ENCODE measurements at places on chromosomes 5 and 9.

DNA sequence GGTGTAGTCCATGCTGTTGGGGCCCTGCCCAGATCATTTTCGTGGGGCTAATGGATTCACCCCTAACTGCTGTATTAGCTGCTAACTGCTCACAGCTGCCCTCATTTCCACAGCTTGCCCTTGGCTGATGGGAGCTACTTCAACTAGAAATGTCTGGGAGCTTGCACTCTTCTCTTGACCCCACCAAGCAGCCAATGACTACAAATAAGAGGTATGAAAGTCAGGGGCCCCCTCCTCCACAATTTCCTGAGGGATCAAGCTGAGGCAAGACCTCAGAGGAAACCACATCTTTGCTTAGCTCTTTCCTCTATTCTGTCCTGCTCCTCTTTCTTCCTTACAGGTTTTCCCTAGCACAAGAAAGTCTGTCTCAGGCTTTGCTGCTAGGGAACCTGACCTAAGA is 397.5 kb downstream of the MLLT3 start:
- DNase-seq = no peak

DNA sequence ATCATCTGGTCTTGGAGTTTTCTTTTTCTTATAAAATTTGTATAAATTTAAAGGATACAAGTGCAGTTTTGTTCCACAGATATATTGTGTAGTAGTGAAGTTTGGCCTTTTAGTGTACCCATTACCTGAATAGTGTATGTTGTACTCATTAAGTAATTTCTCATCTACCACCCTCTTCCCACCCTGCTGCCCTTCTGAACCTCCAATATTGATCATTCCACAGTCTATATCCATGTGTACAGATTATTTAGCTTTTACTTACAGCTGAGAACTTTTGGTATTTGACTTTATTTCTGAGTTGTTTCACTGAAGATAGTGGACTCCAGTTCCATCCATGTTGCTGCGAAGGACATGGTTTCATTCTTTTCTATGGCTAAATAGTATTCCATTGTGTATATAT is 63.1 kb upstream of the NR3C1 start:
- no peak for DNase-seq

- DNase-seq = peak; percentile 21
These were observed 13.9 kb downstream of the REXO4 start for GRCh38 chr9:133403766-133404453.

DNA sequence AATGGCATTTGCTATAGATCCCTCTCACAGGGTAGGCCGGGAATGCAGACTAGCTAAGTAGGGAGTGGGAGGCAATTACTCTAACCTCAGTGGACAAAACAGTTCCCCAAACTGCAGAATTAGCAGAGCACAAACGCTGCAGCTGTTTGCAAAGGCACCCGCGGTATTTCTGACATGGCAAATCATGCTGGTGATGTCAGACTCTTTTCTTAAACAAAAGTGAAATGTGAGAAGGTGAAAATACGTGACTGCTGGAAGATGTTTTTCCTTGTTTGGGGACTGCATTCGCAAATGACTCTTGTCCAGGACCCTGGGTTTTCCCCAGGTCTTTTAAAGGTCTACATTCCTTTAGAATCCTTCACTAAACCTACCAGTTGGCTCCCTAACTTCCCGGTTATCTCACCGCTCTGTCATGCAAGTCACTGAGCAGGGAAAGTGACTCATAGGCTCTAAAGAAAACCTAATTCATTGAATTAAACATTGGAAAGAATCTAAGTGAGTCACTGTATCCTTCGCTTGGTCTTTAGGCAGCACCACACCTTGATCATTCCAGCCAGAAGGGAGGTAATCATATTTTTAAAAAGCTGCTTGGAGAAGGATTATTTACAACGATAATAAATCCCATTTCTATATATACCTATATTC is 91.5 kb upstream of the DNAH5 start:
- peak; percentile 81 for DNase-seq

DNA sequence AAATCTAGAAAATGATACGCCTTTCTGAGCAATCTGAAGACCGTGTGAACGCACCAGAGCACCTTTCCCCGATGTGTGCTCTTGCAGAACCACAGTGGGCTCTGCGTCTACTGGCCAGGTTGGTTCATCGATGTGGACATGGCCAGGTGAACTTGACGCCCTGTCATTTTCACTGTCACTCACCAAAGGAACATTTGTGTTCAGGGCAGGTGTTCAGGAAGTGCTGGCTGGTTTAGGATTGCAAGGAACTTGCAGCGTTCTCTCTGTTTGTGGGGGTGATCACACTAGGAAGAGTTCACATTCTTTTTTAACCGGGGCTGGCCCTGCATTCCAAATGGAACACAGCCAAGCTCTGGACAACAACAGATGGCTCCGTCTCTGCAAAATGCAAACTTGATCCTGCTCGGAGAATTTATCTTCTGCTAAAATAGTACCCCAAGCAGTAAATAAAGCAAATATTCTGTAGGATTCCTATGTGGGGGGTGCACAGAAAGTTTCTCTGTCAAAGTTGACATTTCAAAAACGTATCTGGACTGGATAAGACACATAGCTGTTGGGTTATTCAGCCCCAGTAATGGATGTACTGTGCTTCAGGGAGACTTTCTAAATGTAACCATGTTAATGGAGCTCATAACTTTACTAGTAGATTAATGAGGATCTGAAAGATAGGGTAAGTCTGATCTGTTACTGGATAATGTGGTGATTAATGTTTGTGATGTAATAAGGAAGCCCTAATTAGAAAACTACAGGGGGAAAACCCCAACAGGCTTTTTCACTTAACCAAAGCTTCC is 45.7 kb upstream of the FANCC start:
- DNase-seq = no peak

DNA sequence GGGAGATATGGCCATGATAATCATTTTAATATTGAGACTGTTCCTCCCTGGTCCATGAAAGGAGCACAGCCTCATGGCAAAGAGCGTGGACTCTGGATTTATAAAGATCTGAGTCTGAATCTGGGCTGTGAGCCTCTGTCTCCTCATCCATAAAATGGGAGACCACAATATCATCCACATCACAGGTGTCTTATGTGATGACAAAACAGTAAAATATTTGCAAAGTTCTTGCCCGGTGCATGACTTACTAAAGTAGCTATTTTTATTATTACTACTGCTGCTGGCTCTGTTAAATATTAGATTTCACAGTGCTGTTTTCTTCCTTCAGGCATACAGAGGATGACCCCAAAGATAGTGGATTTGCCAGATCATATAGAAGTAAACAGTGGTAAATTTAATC is 74.1 kb downstream of the TEK start:
- no peak for DNase-seq

GRCh38 chr5:179869641-179870402 is 11.2 kb upstream of the MRNIP start:
- DNase-seq = no peak

GRCh38 chr5:15023846-15024245 is 152.3 kb upstream of the ANKH start:
- DNase-seq = no peak

- no peak for DNase-seq
These were observed 29.5 kb downstream of the MTAP start for GRCh38 chr9:21831841-21832509.

DNA sequence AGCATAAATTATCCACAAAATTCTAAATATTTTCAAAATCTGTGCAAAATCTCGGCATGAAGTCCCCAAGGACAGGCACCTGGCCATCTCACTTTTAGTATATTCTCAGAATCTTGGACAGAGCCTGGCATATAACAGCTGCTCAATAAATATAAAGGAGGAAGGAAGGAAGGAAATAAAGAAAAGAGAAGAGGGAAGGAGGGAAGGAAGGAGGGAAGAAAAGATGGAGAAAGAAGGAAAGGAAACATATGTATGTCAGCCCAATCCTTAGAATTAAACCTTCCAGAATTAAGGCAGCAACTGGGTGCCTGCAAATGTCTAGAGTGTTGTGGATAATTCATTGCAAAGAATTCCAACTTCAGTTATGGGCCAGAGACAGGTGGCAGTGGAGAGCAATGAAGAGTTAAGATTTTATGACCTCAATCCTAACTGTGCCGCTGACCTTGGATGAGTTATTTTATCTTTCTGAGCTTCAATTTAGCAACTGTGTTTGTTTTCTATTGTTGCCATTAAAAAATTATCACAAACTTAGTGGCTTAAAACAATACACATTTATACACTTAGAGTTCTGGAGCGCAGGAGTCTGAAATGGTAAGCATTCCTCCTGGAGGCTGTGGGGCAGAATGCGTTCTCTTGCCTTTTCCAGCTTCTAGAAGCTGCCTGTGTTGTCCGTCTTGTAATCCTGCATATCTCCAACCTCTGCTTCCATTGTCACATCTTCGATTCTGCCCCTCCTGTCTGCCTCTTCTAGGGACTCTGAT is 200.9 kb upstream of the MSX2 start:
- DNase-seq = no peak

DNA sequence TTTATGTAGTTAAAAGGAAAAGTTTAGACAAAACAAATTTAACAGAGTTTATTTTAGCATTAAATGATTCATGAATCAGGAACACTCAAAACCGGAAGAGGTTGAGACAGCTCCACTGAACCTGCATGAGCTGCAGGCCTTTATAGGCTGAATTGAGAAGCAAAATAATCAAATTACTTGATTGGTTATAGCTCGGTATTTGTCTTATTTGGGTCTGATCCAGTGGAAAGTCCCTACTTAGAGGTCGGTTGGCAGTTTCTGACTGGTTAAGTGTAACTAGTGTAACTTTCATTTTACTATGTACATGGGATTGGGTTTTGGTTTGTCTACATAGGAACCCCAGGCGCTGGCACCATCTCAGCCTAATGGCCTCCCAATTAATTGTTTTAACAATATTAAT is 74.1 kb upstream of the PIK3R1 start:
- DNase-seq = no peak

GRCh38 chr5:136042665-136043121 is 13.9 kb downstream of the TGFBI start:
- no peak for DNase-seq

GRCh38 chr5:38576442-38576841 is 20.0 kb upstream of the LIFR start:
- DNase-seq = no peak

GRCh38 chr5:42591015-42591414 is 165.6 kb upstream of the CCDC152 start:
- no peak for DNase-seq

DNA sequence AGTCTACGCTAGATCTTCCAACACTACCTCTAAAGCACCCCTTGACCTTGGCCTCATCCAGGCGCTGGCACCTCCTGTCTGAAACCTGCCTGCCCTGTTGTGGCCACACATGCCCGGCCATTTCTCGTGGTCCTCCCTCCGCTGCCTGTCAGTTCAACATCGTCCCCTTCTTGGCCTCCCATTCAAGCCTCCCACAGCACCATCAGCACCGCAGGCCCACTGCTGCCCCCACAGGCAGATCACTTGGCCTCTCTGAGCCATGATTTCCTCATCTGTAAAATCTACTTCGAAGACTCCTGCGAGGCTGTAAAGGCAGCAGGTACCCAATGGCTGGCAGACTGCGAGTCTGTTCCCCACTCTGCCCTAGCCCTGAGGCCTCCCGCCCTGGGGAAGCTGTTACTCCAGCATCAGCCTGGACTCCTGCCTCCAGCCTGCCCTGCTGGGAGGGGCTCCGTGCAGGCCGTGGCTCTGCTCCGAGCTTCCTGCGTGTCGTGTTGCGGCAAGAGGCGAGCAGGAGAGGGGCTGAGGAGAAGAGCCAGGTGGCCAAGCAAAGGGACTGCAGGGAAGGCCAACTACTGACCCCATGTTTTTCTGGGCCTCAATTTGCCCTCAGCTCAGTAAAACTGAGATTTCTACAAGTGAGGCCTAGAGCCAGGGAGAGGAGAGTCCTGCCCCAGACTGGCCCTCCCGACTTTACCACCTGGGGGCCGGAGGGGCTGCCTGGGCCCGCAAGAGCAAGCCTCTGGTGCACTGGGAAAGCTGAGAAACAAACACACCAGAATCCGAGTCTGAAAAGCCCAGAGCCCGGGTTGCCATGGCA is 70.5 kb upstream of the LRRTM2 start:
- DNase-seq = no peak

DNA sequence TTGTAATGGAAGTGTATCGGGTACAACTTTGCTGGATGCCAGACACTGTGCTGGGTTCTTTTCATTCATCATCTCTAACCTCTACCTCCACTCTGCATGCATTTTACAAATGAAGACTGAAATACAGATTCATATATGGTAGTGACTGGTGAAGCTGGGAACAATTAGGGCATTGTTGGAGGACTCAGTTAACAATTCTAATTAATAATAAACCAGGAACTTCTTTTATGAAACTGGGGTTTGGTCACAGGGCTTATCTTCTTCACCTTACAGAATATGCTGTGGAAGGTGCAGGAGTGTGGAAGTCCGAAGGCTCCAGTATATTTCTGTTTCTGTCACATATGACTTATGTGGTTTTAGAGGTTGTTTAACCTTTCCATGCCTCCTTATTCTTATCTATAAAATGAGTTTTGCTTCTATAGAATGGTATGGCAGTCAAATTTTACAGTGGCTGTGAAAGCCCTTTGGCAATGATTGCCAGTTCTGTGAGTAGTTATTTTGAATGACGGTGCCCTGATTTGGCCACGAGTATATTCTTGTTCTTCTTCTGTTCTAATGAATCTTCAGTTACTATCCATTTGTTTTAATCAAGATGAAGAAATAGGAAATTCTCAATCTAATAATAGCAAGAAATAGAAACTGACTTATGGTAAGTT is 284.7 kb downstream of the GABRB2 start:
- no peak for DNase-seq

GRCh38 chr9:114231273-114231672 is 75.9 kb downstream of the COL27A1 start:
- no peak for DNase-seq

DNA sequence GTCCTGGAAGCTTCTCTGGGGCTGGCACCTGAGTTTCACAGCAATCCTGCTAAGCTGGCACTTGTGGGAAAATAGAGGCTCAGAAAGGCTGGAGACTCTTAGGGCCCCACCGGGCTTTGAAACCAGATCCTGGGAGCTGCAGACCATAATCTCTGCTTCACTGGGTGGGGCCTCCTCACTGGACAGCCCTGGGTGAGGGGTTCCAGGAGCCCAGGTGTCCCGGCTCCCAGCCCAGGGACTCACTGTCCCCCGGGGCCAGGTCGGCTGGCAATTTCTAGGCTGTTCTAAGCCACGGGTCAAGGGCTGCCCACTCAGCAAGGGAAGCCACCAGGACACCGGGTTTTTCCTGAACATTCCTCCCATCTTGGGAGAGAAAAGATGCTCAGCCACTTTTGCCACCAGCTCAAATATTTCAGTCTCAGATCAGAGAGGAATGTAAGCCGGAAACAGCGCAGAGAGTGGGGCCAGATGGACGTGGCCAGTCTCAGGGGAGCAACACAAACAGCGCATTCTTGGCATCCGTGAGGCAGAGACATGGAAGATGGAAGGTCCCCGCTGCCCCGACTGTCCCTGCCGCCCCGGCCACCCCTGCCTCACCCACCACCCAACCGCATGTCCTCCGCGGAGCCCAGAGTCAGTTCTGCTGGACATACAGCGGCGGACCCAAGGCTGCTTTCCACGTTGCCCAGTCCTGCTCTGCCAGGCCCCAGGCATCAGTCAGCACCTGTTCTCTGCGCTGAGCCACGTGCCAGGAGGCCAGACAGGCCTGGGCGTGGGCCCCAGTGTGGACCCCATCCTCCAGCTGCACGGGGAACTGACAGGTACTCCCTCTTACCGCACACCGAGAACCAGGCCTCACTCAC is 72.6 kb downstream of the VAV2 start:
- no peak for DNase-seq
